ENCODE measurements at places on chromosomes 16 and 17. TPM values are rescaled to one million over a fixed set of nuclear protein-coding genes. Genes with fewer than 3 reads are reported as not detected.

Gene CD2BP2
- total RNA-seq, result 63.1 TPM

Gene OR1A1
- total RNA-seq, result not detected

Gene PIMREG
- total RNA-seq, result 108 TPM

Gene SPATA32
- not detected for total RNA-seq

Gene KCNH6
- not detected for total RNA-seq

Gene KCTD11
- 2.1 TPM for total RNA-seq

Gene TRAPPC2L
- total RNA-seq, result 31.6 TPM

Gene FA2H
- total RNA-seq, result not detected

Gene CD19
- not detected for total RNA-seq

Gene EVPLL
- total RNA-seq, result not detected

DNA sequence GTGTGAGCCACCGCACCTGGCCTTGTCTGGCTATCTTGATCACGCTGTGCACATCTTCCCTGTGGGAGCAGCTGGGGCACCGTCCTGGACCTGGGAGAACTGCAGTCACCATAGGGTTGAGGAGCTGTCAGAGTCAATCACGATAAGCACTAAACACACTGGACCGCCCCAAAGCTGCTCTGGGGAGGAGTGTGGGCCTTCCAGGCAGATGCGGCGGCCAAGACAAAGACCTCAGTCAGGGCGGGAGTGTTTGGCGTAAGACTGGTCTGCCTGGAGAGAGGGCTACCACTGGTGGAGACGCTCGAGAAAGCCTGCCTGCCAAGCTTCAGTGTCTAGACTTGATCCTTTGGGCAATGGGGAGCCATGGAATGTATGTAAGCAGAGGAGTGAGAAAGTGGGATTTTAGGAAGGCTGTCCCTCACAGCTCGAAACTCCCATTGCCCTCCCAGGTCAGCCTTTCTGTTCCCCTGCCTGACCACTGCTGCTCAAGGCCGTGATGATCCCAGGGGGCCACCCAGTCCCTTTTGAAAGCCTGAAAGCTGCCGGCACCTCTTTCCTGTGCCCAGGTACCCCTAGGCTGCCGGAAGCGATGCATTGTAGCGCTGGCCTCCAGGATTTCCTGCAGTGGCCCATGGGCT is 29.3 kb upstream of the CIBAR2 start:
- no peak for DNase-seq

DNA sequence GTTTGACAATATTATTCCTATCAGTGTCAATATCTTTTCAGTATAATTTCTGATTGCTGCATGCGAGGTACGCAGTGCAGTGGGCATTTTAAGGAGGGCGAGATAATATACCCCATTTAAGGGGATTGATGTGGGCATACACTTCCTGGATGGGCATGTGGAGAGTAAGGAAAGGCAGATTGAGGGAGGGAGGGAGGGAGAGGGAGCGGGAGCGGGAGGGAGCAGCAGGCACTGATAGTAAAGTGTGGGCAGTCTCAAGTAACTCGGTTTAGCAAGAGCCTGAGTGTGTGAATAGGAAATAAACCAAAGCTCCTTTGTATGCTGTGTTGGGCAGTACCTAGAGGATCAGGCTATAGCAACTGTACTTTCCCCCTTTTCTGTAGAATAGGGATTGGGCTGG is 5.1 kb downstream of the BPTF start:
- no peak for DNase-seq

DNA sequence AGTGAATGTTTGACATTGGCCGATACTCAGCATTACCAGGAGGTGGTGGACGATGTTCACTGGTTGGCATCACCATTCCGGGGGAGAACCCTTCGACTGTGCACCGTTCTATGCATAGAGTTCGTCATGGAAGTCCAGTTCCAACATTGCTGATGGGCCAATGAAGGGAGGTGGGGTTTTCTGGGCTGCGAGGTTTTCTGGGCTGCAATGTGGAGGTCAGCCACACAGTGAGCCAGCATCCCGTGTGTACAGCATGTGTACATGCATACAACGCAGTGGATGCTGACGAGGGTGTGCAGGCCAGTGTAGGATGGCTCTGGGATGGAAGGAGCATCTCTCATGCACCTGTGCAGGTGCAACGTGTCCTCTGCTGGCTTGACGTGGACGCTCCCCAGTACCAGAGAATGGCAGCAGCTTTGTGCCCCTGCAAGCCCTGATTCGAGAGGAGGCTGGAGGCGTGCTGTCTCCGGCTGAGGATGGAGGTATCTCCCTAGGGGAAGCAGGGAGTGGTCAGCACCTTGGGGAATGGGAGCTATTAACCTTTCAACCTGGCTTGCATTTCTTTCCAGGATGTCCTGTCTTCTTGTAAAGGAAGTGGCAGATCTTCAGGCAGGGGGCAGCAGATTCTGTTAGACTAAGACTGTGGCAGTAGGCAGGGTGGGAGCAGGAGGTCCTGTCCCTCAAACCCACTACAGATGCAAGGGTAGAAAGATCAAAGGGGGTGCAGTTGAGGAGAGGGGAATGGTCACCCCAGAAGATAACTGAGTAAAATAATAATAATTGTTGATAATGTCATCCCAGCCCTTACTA is 98.2 kb downstream of the CYLD start:
- no peak for DNase-seq

DNA sequence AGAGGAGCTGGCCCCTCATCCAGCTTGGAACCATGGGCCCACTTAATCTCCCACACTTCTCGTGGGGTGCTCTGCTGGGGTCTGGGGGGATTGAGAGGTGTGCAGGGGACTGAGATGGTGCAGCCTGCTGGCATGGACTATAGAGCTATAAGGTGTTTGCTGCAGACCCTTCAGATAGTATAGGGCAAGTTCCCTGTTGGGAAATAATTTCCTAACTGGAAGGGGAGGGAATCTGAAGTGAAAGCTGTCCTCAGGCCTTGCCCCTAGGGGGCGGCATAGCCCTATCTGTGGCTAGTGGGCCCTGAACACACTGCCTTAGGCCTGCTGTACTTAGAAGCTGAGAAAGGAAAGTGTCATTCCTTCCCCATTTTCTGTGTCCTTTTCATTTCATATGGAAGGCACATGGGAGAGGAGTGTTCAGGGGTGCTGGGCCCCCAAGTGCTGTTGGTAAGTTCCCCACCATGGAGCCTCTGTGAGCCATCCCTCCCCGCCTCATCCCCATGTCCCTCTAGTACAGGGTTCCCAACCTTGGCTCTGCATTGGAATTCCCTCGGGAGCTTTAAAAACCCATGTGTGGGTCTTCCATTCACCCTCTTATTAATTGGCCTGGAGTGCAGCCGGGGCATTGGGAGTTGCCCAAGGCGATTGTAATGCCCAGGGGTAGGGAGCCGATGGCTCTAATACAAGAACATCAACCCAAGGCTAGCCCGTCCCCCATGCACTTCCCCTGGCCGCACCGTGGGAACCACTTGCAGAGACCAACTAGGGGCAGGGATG is 19.7 kb downstream of the GOSR2 start:
- DNase-seq, result peak; percentile 81

DNA sequence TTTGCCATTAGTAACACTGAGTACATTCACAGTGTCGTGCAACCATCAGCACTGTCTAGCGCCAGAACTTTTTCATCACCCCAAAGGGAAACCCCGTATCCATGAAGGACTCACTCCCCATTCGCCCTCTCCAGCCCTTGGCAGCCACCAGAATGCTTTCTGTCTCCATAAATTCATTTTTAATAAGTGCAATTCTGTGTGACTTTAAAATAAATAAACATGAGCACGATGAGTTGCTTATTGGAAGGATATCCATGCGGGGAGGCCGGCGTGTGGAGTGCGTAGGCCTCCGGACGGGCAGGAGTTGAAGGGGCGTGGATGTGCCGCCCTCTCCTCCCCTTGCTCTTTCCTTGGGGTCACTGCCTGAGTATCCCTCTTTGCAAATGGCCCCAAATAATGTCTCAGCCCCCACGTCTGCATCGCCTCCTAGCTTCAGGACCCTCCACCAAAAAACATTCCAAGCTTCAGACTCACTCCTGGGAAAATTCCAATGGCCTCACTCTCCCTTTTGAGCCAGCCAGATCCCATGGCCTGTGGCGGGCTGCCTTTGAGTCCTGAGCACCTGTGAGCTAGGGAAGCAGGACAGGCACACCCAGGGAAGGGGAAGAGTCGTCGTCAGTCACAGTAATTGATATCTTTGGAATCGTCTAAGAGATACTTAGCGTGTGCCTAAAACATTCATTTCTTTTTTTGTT is 306.3 kb downstream of the SEC14L1 start:
- DNase-seq, result no peak

DNA sequence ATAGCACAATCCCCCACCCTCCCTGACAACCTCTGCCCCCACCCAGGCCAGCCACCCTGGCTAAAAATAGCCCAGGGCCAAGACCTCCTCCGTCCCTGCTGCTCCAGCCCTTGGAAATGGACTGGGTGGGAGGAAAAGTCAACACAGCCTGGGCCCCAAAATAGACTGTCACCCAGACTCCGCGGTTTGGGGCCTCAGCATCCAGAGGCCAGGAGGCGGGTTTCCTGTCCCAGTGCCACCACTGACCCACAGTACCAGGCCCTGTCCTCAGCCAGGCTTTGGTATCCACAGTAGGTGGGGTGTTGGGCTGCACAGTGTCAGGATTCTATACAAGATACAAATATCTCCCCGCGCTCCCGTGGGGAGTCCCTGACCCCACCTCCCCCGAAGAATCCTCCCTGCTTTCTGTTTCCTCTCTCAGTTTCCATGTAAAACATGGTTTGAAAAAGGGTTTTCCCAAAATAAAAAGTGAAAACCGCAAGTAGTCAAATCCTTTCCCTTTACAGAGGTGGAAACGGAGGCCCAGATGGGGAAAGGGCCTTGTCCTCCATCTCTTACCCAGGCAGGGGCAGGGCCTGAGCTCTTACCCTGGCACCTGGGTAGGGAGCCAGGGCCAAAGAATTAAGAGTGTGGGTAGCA is 20.1 kb downstream of the CPNE2 start:
- no peak for DNase-seq

DNA sequence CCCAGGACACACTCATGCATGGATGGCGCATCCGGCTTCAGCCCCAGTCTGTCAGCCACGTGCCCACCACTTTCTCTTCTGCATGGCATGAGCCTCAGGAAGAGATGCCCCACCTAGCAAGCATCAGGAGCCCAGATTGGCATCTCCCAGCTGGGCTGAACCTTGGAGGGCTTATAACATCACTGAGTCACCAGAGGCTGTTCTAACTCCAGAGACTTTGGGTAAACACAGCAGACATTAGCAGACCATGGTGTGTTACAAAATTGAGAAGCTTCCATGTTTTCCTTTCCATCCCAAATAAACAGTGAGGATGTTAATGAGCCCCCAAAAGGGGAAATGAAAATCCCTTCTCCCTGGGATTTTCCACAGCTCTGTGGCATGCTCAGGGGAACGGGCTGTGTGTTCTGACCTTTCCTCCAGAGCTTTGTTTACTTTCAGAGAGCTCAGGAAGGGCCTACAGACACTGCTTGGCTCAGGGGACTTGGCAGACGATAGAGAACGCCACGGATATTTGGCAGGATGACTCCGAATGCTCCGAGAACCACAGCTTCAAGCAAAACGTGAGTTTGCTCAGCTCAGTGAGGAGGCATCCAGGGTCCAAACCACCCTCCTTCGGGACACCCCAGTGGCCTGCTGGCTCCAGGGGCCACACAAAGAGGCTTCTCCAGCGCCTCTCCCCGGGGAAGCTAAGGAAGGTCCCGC is 16.5 kb downstream of the GLP2R start:
- peak; percentile 65 for DNase-seq

- no peak for DNase-seq
Measured at GRCh38 chr16:3328104-3328503, 22.8 kb downstream of the ZNF75A start.

GRCh38 chr16:30652005-30652296 is 1.2 kb downstream of the PRR14 start:
- no peak for DNase-seq

Measured in Daoy (cell line).